ENCODE measurements at places on chromosomes 2 and 18.

- no peak for DNase-seq
Measured at GRCh38 chr18:46771141-46771540, 14.3 kb upstream of the ST8SIA5 start.

DNA sequence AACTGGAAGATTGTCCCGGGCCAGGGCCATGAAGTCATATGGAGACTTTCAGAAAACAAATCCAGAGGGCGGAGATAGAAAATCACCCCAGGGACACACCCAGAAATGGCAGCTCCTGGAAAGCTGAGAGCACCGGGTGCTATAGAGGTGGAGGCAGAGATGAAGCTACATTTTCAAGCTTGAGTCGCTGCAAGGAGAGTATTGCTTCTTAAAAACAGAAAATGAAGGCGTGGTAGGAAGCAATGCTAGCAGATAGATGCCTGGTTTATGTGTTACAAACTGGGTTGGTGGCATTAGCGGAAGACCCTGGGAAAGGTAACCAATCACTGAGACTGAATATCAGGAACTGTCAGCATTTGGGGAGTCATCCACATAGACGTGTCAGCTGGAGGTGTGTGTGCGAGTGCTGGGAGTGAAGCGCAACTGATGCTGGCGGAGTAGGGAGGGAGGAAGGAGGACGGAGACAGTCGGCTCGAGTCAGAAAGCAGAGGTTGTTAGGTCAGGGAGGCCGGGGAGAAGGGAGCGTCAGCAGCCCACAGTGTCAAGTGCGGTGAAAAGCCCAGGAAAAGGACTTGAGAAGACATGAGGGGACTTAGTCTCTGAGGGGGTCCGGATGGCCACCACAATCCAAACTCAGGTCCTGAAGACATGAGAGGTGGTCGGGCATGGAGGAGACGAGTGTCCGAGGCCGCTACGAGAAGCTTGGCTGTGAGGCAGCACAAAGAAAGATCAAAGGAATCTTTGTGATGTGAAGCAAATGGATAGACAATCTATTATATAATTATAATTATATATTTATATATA, 45.4 kb downstream of the C18orf63 start:
- no peak for DNase-seq

GRCh38 chr2:143717053-143717452, 587.8 kb downstream of the ARHGAP15 start:
- peak; percentile 23 for DNase-seq

DNA sequence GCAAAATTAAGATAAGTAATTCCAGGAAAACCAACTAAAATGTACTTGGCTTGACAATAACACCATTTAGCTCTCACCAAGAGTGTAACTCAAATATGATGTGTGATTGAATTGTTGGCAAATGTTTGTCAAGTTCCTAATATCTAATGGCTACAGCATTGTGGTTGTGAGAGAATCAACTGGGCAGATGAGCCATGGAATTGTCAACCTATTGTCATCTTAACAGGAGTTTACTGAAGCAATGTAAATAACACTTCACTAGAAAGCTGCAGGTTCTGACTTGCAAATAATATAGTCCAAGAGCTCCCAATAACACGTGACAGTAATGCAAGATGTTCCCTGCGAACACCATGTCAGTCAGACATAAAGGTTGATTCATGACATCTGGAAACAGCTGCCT, 495.2 kb upstream of the MEIS1 start:
- no peak for DNase-seq

Measured in femur (tissue), 1 donor.